HTR-8/SVneo (cell line): ENCODE measurements at places on chromosomes 7 and 10.

DNA sequence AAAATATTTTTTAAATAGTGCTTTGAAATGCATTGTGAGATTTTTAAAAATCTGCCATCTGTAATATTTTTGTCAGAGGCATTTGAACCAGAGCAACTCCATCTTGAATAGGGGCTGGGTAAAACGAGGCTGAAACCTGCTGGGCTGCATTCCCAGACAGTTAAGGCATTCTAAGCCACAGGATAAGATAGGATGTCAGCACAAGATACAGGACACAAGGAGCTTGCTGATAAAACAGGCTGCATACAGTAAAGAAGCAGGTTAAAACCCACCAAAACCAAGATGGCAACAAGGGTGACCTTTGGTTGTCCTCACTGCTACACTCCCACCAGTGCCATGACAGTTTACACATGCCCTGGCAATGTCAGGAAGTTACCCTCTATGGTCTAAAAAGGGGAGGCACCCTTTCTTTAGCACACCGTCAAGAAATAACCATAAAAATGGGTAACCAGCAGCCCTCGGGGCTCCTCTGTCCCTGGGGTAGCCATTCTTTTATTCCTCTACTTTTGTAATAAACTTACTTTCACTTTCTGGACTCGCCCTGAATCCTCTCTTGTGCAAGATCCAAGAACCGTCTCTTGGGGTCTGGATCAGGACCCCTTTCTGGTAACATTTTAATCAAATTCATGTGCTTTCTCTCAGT is 273.7 kb downstream of the SEMA3D start:
- DNase-seq, result no peak

DNA sequence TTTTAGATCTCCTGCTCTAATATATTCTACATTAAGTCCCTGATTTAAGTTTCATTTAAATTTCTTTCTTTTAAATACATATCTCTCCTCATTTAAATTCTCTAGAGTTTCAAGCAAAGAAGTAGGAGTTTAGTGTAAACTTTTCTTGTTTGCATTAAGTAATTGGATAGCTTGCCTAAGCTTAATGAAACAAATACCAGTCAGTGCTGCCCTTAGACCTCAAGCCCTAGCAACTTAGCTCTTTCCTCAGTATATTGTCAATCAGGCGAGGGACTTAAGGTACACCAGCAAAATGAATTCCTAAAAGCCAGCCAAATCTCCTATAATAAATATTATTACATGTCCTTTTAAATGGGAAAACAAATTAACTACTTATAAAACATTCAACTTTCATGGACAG is 101.5 kb downstream of the CHCHD3 start:
- no peak for DNase-seq

DNA sequence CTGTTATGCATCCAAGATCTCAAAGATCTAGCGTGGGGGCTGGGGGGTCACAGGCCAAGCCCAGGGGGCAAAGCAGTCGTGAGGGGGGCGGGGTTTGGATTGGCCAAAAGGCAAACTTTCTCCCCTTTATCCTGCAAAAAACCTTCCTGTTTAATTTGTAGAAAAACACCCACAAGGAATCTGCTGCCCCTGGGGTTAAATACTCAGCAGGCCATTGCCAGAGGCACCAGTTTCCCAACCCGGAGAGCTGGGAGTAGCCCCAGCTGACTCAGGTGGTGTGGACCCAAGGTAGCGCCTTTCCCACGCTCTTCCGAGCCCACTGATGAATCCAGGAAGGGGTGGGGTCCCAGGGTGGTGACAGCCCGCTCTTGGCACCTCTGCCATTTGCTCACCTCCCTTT is 21.4 kb downstream of the KCP start:
- DNase-seq, result no peak

DNA sequence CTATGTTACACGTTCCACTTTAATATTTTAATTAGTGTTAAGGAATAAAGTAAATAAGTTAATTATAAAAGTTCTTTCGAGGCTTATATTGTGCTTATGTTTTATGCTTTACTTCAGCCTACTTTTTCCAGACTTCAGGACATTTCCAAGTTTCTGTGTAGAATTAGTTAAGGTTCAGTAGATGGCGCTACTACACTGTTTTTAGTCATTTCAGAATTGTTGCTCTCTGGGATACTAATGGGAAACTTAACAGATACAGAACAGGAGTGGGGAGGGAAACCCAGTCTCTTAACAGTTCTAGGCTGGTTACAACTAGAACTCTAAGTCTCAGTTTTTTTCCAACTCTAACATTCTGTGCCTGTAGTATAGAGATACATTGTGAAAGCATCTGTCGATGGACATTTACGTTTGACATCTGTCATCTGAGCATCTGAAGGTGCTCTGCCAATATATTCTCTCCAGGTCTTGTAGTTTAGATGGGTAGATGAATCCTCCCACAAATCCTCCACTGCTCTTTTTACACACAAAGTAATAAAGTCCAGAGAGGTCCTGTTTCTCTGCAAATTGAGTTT is 56.8 kb upstream of the FAM171A1 start:
- peak; percentile 42 for DNase-seq

GRCh38 chr7:155191137-155191536 is 106.5 kb upstream of the INSIG1 start:
- DNase-seq, result no peak

DNA sequence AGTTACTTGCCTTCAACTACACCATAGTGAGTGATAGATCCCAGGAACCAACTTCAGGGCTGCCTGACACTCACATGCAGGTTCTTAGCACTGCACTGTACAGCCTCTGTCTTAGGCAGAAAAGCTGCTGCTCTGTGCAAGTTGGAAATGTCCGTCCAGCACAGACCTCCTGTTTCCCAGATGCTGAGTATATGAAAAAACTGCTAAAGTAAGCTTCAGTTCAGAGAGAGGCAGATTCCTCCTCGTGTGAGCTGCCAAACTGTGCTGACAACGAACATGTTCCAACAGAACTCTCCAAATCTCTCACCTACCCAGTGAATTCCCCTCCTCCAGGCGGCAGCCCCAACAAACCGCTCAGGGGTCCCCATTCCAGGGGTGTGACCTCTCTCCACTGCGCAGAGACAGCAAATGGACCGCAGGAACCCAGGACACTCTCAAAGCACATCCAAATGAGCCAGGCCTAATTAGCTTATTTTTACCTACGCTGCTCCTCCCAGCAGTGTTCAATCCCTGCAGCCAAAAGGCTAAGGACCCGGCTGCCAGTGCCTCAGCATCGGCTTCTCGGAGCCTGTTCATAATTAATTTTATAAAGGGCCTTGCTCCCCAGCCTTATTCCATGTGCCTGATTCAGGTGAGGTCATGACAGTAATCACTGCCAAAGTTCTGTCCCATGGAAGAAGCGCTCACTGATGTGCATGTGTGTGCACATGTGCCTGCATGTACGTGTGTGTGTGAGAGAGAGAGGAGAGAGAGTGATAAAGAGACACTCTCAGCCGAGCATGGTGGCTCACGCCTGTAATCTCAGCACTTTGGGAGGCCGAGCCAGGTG is 159.5 kb upstream of the AUTS2 start:
- no peak for DNase-seq

DNA sequence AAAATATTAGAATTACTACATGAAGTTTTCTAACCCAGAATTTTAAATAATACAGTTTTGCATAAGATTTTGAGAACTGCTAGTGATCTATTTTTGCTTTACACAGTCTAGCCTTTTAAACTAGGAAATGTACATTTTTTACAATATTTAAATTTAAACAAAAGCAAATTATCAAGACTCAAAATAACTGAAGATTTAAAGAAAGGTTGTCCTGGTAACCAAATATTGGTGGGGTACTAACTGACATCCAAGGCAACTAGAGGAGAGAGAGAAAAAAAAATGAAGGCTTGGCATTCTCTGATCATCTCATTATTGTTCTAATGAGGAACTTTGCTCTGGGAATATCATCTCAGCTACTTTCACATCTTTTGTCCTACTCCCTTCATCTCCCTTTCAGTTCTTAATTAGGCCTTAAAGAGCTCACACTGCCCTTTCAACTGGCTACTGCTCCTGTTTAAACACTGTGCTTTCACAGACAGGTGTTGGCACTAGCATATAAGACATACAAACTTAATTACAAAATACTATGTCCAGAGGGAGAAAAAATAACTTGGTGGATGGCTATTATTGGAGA is 33.7 kb downstream of the RAB11FIP2 start:
- no peak for DNase-seq
